Heart right ventricle (tissue), 16 donors: ENCODE measurements at places on chromosomes 2 and 18.

- no peak for DNase-seq
Measured at GRCh38 chr2:207352978-207353671, 176.6 kb upstream of the CREB1 start.

- DNase-seq, result no peak
Measured at GRCh38 chr18:64474773-64475172, 325.9 kb upstream of the LINC00305 start.

DNA sequence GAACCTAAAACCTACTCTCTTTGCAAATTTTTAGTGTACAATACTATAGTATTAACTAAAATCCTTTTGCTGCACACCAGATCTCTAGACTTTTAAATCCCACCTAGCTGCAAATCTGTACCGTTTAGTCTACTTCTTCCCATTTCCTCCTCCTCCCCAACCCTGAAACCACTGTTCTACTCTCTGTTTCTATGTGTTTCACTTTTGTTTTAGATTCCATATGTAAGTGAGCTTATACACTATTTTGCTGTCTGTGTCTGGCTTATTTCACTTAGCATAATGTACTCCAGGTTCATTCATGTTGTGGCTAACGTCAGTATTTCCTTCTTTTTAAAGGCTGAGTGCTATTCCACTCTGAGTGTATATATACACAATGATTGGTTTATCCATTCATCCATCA is 18.4 kb upstream of the DSC2 start:
- no peak for DNase-seq

DNA sequence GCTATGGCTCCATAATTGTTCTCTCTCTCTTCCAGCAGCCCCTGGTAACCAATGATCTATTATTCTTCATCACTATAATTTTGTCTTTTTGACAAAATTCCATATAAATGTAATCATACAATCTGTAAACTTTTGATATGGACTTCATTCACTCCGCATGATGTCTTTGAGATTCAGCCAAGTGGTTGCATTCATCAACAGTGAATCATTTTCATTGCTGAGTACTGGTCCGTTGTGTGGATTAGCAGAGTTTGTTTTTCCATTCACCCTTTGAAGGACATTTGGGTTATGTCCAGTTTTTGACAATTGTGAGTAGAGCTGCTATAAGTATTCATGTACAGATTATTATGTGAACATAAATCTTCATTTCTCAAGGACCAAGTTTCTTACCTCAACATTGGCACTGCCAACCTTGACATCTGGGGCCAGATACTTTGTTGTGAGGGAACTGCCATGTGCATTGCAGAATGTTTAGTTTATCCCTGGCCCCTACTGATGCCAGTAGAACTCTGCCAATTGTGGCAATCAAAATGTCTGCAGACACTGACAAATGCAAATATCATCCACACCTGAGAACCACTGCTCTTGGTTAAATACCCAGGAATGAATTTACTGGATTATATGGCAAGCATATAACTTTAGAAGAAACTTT is 48.4 kb upstream of the BCL2L11 start:
- no peak for DNase-seq

DNA sequence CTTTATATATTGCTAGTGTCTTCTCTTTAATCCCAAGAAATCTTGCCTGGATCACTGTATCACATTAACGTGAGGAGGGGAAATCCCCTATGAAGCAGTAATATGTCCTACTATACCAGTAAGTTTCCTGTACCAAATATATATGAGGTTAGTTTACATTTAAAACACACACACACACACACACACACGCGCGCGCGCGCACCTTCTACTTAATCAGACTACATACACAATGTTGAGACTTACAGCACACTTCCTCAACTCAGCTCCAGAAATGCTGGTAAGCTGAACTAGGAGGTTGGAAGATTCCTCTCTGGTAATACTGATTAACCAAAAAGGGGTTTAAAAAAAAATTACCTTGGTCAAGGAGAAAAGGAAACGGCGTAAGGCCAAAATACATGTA is 49.3 kb downstream of the USP34 start:
- no peak for DNase-seq

GRCh38 chr2:106825161-106825560 is 60.8 kb downstream of the ST6GAL2 start:
- no peak for DNase-seq
